ENCODE measurements at places on chromosomes 4 and X.
A peak's percentile ranks its signal among the peaks of the same experiment; 100 is the strongest.

GRCh38 chr4:121192013-121192412 lies 27.9 kb upstream of the TNIP3 start:
- no peak for DNase-seq

GRCh38 chrX:111041018-111041462 lies 55.0 kb upstream of the PAK3 start:
- DNase-seq = peak; percentile 5

DNA sequence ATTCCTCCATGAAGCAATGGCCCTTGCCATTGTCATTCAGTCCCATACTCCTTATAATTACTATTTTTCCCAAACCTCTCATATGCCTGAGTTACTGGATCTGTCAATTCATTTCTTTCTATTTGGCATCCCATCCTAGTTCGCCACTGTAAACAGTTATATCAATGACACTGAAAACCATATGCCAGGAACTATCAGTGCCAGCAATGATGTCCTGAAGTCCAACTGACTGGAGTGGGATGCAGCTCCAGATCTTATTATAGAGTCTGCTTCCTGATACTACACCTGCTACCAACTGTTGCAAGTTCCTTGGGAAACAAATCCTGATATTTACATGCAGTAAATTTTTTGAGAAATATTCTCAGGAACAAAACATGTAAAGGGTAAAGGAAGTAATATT lies 27.0 kb upstream of the BANK1 start:
- DNase-seq = no peak

- DNase-seq = no peak
These were observed 3.2 kb downstream of the SCARB2 start for GRCh38 chr4:76210452-76210851.

All from BJ (cell line).